Activated CD4-positive, alpha-beta T cell treated with anti-CD3 and anti-CD28 coated beads for 36 hours (primary cell): ENCODE measurements at places on chromosomes 5 and 9. TPM values are rescaled to one million over a fixed set of nuclear protein-coding genes. Genes with fewer than 3 reads are reported as not detected.

DNA sequence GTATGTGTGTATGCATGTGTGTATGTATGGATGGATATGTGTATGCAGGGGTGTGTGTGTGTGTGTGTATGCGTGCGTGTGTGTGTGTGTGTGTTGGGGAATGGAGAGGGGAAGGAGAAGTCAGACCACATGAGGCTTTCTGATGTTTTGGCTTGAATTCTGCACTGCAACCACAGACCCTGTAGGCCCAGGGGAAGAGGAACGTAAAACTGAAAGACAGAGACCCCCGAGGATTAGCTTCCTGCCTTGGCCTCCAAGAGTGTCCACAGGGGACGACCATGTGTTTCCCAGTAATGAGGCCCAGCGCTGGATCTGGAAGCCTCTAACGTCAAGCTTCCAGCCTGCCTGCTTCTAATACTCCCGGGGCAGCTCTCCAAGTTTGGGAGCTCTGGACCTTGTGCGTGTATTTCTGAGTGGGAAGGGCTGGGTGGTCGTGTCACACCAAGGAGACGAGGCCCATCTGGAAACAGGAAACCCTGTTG lies 5.8 kb downstream of the DCANP1 start:
- no peaks in the 10 kb centered on the region for H3K36me3 ChIP-seq

GRCh38 chr5:86232246-86232645 lies 385.5 kb upstream of the COX7C start:
- no peak overlapping the region for H3K4me3 ChIP-seq
- H3K27ac ChIP-seq, result no peak overlapping the region
- H3K36me3 ChIP-seq, result no peaks in the 10 kb centered on the region

- no peak overlapping the region for H3K4me3 ChIP-seq
- no peaks in the 10 kb centered on the region for H3K27me3 ChIP-seq
- no peaks in the 10 kb centered on the region for H3K36me3 ChIP-seq
- peaks cover 16% of the 10 kb centered on the region for H3K4me1 ChIP-seq
- no peak for DNase-seq
- no peak overlapping the region for H3K27ac ChIP-seq
Observed at GRCh38 chr5:172717481-172718195, 53.4 kb downstream of the DUSP1 start.

DNA sequence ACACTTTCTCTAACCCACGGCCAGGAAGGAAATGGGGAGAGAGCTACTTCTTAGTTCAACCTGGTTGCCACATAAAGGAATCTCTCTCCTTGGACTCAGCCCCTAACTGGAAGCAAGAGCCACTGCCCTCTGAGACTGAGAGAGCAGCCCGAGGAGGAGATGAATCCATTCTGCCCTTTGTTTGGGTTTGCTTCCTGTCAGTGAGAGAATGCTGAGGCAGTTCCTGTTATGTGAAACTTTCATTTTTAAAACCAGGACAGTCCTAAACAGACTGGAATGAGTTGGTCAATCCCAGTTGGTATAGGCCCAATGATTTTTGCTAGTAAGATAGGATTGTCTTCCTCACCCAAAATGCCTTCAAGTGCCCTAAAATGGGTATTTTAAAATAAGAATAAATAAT lies 205.1 kb downstream of the NTRK2 start:
- no peak overlapping the region for H3K27ac ChIP-seq
- H3K4me1 ChIP-seq, result no peaks in the 10 kb centered on the region
- no peaks in the 10 kb centered on the region for H3K27me3 ChIP-seq
- peak; percentile 3 for DNase-seq
- no peaks in the 10 kb centered on the region for H3K36me3 ChIP-seq
- no peak overlapping the region for H3K4me3 ChIP-seq

DNA sequence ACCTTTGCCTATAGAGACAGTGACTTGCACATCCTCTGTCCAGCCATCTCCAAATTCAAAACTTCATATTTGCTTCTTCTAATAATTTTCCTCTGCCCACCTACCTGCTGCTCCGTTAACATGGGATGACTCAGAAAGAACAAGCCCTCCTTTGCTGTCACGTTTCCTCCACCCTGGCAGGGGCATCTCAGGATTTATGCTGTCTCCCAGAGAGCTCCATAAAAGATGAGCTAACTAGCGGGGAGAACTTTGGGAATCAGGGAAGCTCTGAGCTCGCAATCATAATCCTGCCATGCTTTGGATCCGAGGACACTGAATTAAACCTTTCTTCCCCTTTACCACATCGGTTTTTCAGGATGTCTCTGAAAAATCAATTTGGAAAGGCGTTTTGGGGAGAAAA lies 78.4 kb upstream of the FSTL4 start:
- no peaks in the 10 kb centered on the region for H3K36me3 ChIP-seq
- no peak for DNase-seq
- peaks cover 7% of the 10 kb centered on the region for H3K4me1 ChIP-seq
- H3K4me3 ChIP-seq, result no peak overlapping the region
- peaks cover 23% of the 10 kb centered on the region for H3K27me3 ChIP-seq

DNA sequence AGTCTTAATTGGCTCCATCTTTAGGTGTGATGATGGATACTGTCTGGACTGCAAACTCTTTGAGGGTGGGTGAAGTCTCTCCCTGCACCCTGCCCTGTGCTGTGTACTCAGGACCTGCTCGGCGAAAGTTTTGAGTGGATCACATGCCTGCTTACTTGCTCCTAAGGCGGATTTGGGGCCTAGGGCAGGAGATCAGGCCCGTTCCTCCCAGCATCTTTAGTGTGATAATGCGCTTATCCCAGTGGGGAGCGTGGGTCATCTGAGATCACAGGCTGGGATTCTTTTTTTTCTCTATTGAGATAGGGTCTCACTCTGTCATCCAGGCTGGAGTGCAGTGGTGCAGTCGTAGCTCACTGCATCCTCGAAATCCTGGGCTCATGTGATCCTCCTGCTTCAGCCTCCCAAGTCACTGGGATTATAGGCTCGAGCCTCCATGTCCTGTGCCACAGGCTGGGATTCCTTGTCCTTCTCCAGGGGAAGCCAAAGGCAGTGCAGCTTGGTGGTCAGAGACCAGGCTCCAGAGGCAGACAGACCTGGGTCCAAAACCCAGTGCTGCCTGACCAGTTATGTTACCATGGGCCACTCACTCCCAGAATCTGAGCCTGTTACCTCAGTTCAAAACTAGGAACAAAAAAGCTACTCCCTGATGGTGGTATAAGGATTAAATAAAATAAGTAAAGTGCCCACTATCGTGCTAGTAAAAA lies 59.7 kb downstream of the ZNF618 start:
- H3K4me3 ChIP-seq, result no peak overlapping the region
- no peak overlapping the region for H3K27ac ChIP-seq
- H3K4me1 ChIP-seq, result no peaks in the 10 kb centered on the region
- H3K36me3 ChIP-seq, result no peaks in the 10 kb centered on the region
- H3K27me3 ChIP-seq, result no peaks in the 10 kb centered on the region

GRCh38 chr9:70073193-70073592 lies 29.5 kb downstream of the MAMDC2 start:
- H3K36me3 ChIP-seq, result no peaks in the 10 kb centered on the region
- H3K27ac ChIP-seq, result no peak overlapping the region
- DNase-seq, result no peak

DNA sequence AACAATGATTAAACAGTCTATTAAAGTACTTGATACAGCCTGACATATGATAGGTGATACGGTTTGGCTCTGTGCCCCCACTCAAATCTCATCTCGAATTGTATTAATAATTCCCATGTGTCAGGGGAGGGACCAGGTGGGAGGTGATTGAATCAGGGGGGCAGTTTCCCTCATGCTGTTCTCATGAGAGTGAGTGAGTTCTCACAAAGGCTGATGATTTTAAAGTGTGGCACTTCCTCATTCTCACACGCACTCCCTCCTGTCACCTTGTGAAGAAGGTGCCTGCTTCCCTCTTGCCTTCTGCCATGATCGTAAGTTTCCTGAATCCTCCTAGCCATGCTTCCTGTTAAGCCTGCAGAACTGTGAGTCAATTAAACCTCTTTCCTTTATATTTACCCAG lies 40.1 kb upstream of the TARS1 start:
- H3K27ac ChIP-seq, result no peak overlapping the region
- no peak overlapping the region for H3K4me3 ChIP-seq
- no peaks in the 10 kb centered on the region for H3K36me3 ChIP-seq
- peaks cover 4% of the 10 kb centered on the region for H3K27me3 ChIP-seq
- DNase-seq, result no peak
- no peaks in the 10 kb centered on the region for H3K4me1 ChIP-seq

DNA sequence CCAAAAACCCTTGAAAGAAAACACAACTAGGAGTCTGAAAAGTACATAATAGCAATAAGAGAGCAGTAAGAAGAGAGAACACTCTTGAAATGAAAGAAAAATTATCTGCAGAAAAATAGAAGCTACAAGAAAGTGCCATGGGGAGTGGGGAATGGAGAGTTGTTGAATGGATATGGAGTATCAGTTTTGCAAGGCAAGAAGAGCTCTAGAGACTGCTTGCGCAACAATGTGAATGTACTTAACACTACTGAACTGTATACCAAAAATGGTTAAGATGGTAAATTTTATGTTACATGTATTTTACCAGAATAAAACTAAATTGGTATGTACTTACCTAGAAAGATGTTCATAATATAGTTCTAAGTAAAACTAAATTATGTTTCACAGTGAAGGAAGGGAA lies 54.8 kb upstream of the RASGRF2 start:
- no peak overlapping the region for H3K4me3 ChIP-seq
- no peaks in the 10 kb centered on the region for H3K27me3 ChIP-seq
- no peak overlapping the region for H3K27ac ChIP-seq
- peaks cover 15% of the 10 kb centered on the region for H3K36me3 ChIP-seq
- DNase-seq, result no peak
- H3K4me1 ChIP-seq, result no peaks in the 10 kb centered on the region

- no peaks in the 10 kb centered on the region for H3K36me3 ChIP-seq
- H3K4me3 ChIP-seq, result no peak overlapping the region
- DNase-seq, result no peak
- no peak overlapping the region for H3K27ac ChIP-seq
- no peaks in the 10 kb centered on the region for H3K4me1 ChIP-seq
- no peaks in the 10 kb centered on the region for H3K27me3 ChIP-seq
Observed at GRCh38 chr5:178505639-178506407, 84.4 kb downstream of the COL23A1 start.

SLC34A1 gene
- not detected for total RNA-seq

ARHGEF28 gene
- 0.18 TPM for total RNA-seq

POLR3G gene
- 22.7 TPM for total RNA-seq

TMEM250 gene
- 25.4 TPM for total RNA-seq

GM2A gene
- total RNA-seq, result 19.3 TPM
